T-helper 9 cell (primary cell): ENCODE measurements at places on chromosomes 4 and X.

- no peak for DNase-seq
Observed at GRCh38 chr4:81914623-81915022, 442.9 kb upstream of the RASGEF1B start.

DNA sequence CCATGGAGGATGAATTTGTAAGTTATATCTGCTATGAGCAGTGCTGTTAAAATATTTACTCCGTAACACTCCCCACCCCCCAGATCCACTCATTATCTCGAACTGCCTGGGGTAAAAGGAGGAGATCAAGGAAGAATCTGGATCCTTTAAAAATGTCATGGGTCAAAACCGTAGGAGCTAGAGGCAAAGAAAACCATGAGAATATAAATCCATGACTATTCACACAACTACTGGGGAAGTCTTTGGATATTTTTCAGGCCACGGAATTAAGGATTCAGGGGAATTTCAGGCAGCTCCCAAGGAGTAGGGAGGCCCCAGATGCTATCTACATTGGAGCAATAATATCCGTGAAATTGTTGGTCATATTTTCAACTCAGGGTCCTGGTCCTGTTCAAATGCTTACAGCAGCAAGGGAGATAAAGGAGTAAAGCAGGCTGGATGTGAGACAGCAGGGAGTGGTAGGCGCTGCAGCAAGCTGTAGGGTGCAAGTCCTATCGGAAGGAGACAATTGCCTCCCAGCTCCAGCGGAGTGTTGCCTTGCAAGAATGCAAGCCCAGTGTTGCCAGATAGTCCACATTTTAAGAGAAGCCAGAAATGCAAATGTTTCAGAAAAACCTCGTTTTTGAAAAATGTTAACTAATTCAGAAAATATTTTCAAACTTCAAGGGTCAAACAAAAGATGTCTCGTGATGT, 116.2 kb upstream of the KIT start:
- no peak for DNase-seq

DNA sequence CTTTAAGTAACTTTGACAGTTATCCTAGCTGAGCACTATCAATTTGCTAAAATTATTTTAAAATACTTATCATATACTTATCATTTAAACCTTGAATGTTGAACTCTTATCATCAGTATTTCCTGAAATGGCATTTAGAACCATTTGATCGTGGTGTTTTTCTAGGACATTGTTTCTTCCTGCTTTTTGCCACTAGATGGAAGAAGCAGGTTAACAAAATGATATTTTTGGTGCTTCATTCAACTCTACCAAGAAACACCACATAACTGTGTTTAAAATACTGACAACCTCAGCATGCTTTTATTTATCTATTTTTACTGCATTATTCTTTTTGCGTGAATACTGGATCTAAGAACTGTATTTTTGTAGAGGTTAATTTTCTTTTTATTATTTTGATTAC, 44.6 kb downstream of the C4orf33 start:
- DNase-seq: no peak

DNA sequence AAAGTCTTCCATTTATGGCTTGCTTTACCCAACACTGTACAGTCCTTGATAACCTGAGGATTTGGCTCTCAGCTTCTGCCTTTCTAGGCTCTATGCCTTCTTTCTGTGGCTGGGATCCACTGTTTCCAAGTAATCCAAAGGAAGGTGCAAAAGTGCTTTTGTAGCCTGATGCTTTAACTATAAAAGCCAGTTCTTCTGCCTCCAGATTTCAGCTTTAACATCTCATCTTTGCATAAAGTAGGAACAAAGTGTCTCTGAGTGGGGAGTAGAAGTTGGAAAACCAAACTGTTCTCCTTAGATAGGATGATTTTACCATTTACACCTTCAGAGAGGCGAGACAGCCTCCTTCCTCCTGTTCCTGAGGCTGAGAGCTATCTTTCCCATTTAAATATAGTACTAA, 11.1 kb upstream of the SEC24D start:
- no peak for DNase-seq

- DNase-seq: no peak
Observed at GRCh38 chr4:156475322-156475721, 496.3 kb downstream of the PDGFC start.

DNA sequence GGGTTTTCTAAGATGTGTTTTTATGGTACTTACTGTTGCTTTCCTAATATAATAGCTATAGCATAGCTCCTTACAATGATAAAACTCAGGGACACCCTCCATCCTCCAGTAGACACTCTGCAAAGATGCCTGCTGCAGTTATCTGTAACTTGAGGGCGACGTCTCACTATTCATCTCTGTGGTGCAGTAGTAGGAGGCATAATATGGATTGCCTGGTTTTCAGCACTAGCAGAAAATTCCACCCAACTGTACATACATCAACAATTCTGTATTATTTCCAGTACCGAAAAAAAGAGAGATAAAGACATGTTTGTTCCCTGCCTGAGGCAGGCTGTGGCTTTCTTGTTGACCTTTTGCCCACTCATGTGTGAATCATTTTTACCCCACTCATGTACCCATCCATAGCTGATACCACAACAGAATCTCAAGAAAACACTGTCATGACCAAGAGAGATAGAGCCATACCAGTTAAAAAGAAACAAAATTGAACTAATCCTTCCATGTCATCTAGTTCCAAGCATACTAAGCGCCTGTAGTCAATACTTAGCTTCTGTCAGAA, 220.1 kb downstream of the RAB28 start:
- DNase-seq: no peak

- no peak for DNase-seq
Observed at GRCh38 chrX:17521871-17522693, 147.1 kb downstream of the NHS start.

DNA sequence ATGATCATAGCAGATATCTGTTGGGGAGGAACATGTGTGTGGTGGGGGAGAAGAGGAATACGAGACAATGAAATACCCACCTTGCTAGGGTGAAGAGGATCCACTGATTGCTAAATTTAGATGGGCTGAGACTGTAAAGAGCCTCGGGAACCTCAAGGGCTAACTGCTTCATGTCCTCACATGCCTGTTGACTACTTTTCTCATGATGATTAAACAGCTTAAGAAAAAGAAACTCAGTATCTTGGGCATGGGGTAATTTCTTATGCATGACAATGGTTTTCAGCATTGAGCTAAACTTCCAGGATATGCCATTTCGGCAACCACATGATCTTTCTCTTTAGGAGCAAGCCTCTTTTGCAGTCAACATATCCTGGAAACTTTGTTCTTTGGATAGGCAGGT, 3.9 kb upstream of the LNX1 start:
- no peak for DNase-seq

GRCh38 chr4:129490516-129490915, 394.6 kb downstream of the C4orf33 start:
- DNase-seq: no peak

GRCh38 chr4:127140306-127140705, 492.5 kb upstream of the INTU start:
- no peak for DNase-seq

DNA sequence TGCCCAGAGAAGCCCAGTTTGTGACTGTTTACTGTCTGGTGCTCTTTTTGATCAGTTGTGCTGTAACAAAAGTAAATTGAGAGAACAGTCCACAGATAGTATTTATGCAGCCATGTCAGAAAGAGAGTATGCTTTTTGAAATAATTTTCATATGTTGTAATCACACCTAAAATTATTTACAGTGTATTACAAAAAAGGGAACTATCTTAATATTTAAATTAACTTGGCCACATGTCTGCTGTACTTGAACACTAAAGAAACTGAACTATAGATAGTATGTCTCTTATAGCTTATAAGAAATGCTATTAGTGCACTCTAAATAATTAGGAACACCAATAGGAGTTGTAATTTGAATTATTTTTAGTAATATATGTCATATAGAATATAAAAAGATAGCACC, 30.2 kb downstream of the KIAA0232 start:
- no peak for DNase-seq

DNA sequence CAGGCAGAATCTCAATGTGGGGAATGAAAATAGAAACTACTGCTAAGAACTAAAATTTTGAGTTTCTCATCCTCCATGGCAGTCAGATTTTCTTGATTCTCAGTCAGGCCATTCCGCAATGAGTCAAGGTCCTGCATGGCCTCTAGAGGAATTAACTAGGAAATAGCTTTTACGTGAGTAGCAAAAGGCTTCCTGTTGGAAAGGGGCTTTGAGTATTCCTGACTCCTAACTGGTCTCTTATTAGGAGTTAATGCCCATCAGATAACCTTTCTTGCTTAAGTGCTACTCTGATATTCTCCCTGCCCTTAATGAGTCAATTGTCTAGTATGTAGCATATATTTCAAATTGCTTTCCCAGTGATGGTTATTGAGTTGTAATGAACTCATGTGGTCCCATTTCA, 65.7 kb upstream of the ARHGAP24 start:
- no peak for DNase-seq

DNA sequence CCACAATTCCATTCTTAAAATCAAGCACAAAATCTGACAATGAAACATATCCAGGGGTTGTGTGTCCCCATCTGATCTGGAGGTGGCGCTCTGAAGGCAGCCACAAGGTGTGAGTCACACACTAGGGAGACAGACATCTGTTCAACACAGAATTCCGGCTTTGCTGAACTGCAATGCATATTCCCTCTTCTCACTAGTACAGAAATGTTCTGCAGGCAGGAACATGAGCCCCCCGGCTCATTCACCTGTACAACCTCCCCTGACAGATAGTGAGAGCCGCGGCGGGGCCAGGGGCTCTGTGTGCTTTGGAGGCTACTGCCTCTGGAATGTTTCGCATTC, 41.9 kb downstream of the WDR1 start:
- no peak for DNase-seq

- DNase-seq: no peak
Observed at GRCh38 chr4:172707622-172708021, 461.0 kb upstream of the GALNT7 start.

DNA sequence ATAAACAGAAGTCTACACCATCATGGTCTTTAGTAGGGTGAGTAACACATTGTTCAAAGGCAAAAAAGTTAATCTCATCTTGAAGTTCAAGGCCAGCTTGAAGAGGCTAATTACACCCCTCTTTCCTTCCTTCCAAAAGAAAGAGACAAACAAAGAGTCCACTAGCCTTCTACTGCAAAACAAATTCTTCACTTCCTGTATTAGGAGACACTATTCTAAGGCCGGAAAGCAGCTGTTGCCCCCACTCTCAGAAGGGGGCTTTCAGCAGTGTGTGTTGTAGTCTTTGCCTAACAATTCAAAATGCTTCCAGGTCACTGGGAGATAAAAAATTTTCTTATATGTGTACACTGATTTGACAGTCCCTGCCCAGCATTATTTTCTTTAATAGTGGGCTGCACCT, 25.1 kb downstream of the RASGEF1B start:
- DNase-seq: no peak

DNA sequence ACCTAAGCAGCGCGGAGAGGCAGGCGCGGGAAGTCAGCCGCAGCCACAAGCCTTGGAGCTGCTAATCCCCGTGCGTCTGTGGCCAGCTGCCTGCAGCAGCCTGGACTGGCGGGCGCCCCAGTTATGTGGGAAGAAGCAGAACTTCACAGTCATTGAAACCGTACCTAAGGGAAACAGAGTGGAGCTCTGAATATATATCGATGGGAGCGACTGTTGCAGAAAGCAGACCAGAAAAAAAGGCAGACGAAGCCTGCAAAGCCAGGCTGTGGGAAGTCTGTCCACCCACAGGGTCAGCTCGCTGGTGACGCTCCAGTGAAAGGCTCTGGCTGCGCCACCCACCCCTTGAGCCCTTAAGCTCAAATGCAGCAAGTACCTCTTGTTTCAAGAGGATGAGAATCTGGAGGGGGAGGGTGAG, 24.7 kb downstream of the KCNE5 start:
- DNase-seq: no peak

GRCh38 chrX:35150642-35151239, 208.1 kb downstream of the FAM47B start:
- no peak for DNase-seq

DNA sequence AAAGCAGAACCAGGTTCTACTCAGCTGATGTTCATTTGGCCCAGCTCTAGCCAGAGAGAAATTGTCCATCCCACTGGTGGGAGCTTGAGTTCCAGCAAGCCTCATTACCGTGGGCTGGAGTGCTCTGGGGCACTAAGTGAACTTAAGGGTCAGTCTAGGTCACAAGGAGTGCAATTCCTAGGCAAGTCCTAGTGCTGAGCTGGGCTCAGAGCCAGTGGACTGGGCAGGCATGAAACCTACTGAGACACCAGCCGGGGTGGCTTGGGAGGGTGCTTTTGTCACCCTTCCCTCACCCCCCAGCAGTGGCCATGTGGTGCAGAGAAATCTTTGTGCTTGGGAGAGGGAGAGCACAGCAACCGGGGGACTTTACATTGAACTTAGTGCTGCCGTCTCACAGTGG, 39.4 kb downstream of the GSX2 start:
- no peak for DNase-seq

GRCh38 chr4:186885289-186885688, 161.6 kb upstream of the FAT1 start:
- no peak for DNase-seq

- no peak for DNase-seq
Observed at GRCh38 chr4:146134761-146135445, 40.6 kb upstream of the LSM6 start.

DNA sequence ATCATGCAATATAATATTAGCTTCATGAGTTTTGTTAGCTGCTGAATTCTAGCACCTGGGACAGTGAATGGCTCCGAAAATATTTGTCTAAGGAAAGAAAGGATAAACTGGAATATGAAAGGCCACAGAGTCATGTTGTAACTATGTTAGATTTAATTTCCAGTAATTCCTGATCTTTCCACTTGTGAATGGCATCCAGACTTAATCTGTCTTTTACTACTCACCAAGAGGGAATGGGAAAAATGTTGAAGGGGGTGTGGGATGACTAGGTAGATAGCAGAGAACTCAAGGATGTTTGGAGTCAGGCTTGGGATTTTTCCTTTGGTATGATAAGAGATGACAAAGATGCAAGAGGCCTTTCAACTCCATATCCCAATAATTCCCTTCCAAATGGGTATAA, 9.4 kb downstream of the ADH6 start:
- no peak for DNase-seq

DNA sequence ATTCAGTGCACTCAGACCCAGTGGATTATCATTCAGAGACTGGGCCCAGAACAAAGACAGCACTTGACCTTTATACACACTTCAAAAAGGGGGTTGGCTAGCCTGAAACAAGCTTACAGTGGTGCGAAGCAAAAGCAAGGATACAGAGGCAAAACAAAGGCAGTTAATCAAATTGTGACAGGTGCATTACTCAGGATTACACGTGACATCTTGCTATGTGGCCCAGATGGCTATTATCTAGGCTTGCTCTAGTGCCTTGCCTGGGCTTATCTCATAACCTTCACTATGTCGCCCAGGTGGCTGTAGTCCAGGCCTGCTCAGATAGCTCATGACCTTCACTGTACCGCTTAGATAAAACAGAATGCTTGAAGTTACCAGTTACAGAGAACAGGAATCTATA, 1092.1 kb upstream of the PRKX start:
- DNase-seq: no peak

DNA sequence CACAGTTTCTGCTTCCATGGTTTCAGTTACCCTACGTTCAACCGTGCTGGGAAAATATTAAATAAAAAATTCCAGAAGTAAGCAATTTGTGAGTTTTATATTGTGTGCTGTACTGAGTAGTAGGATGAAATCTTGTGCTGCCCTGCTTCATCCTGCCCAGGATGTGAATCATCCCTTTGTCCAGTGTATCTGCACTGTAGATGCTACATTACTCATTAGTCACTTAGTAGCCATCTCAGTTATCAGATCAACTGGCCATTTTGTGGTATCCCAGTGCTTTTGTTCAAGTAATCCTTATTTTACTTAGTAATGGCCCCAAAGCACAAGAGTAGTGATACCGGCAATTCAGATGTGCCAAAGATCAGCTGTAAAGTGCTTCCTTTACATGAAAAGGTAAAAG, 97.9 kb downstream of the COX18 start:
- DNase-seq: no peak
